SK-N-MC (cell line): ENCODE measurements at places on chromosomes 7 and 10.

- DNase-seq = no peak
These were observed 301.2 kb downstream of the FGFR2 start for GRCh38 chr10:121296881-121297585.

GRCh38 chr7:36748017-36748487 is 23.8 kb upstream of the AOAH start:
- no peak for DNase-seq

DNA sequence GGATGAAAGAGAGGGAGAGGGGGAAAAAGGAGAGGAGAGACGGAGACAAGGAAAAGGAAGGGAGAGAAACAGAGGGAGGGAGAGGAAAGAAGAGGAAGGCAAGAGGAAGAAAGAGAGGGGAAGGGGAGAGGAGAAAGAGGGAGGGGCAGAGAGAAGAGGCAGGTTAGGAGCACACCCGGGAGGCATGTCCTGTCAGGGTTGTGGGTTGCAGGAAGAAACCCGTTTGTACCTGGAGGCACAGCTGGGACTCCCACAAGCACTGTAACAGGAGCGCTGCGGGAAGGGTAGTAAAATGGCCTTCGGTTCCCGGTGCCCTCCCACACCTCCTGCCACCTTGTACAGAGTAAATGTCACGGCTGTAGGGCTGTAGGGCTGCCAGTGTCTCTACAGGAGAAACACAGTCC is 24.7 kb downstream of the FGFR2 start:
- DNase-seq = no peak

GRCh38 chr7:1938788-1939433 is 268.8 kb downstream of the ELFN1 start:
- no peak for DNase-seq

- no peak for DNase-seq
These were observed 7.7 kb downstream of the CREB3L2 start for GRCh38 chr7:137994216-137994615.

GRCh38 chr7:27111751-27112277 is 9.3 kb upstream of the HOXA2 start:
- DNase-seq = no peak

DNA sequence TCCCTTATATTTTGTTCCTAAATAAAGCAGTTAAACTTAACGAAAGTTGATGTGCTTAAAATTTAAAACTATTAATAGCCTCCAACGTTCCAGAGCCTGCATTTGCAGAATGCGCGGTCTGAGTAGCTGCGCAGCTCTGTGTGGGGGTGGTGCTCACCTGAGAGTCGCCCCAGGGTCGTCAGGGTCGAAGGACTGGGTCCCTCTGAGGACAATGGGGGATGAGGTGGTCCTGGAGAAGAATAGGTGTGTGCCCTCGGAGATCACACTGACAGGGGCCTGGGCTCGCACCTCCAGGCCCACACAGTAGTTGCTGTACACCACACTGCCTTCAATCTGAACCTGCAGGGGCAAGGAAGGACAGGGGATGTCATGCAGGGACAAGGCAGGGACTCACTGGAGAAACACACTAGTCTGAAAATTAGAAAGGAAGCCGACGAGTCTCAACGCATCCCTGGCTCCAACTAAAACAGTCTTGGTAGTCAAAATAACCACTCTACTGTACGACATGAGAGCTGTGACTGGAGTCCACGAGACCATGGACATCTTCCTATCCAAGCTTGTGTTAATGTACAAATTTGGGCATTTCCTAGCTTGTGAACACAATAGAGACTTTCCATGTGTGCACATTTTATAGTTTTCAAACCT is 54.4 kb downstream of the PKD1L1 start:
- no peak for DNase-seq
